Colonic mucosa (tissue), 4 donors: ENCODE measurements at places on chromosomes 3 and 15. TPM values are rescaled to one million over a fixed set of nuclear protein-coding genes. Genes with fewer than 3 reads are reported as not detected.

STAC gene
- 0.42 TPM for total RNA-seq

CAMP gene
- not detected for total RNA-seq

- no peak for DNase-seq
Measured at GRCh38 chr3:125214738-125215137, 2.2 kb upstream of the SLC12A8 start.

DNA sequence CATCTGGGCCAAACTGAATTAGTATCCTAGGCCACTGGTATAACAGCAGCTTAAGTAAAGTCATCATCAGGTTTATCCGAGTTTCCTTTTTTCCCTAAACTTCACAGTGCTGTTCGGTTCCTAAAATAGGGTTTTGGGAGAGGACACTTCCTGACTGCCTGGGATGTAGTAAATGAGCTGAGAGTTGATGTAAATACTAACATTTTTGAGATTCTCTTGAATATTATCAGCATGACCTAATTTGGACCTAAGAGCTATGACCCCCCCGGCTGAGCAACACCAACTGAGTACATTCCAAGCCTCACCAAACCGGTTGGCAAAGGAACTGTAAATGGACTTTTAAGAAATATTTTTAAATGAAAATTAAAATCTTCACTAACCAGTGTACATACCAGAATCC lies 78.8 kb downstream of the IL5RA start:
- no peak for DNase-seq

DNA sequence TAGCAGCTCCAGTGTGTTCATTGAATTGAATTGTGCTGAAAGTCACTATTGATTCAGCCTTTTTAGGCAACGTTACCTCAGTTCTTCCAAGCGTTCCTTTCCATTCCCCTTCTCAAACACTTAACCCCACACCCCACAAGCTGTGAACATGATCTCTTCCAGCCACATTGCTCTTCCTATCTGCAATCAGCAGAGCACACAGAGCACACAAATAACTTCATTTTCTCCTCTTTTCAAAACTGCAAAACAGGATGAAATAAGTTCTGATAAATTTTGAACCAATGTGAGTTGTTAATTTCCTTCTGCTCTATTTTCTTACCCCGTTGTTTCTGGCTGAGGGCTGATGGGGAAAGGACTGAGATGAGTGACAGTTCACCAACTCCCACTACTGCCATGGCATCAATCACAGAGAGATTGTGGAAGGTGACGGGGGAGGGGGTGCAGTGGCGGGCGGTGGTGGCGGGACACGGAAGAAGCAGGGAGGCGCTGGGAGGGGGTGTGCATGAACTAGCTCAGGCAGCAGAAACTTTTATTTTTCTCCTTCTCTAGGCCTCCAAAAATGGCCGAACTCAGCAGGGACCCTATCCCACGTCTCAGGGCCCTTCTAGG lies 147.2 kb downstream of the SSR3 start:
- no peak for DNase-seq

PCSK6 gene
- total RNA-seq, result 29.9 TPM

DNA sequence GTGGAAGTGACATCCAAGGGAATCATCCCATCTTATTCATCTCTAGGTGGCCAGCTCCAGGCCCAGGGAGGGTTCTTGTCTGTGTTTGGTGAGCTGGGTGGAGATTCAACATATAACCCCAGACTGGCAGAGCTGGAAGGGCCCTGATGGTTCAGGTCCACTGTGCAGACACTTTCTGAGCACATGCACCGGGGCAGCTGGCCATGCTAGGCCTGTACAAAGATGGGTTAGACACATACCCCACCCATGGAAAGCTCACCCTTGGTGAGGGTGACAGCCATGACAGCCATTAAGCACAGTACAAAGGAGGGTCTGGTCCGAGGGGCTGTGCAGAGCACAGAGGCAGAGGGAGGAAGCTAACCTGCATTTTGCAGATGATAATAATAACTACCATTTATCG lies 100.4 kb downstream of the CORO2B start:
- DNase-seq, result no peak

DNA sequence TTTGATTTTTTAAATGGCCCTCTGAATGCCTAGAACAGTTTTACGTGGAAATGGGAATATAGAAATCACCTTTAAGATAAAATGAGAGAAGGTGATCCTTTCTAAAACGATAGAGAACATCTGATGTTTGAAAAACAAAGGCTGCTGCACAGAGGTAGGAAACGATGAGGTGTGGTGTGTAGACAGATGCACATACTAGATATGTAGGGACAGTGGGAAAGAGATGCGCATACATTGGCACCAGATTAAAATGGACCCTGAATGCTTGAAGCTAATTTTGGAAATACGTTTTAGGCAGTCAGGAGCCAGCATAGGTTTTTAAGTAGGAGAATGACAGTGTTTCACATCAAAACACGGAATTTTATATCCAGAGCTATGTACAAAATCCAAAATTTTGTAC lies 29.0 kb downstream of the MAP6D1 start:
- no peak for DNase-seq

DNA sequence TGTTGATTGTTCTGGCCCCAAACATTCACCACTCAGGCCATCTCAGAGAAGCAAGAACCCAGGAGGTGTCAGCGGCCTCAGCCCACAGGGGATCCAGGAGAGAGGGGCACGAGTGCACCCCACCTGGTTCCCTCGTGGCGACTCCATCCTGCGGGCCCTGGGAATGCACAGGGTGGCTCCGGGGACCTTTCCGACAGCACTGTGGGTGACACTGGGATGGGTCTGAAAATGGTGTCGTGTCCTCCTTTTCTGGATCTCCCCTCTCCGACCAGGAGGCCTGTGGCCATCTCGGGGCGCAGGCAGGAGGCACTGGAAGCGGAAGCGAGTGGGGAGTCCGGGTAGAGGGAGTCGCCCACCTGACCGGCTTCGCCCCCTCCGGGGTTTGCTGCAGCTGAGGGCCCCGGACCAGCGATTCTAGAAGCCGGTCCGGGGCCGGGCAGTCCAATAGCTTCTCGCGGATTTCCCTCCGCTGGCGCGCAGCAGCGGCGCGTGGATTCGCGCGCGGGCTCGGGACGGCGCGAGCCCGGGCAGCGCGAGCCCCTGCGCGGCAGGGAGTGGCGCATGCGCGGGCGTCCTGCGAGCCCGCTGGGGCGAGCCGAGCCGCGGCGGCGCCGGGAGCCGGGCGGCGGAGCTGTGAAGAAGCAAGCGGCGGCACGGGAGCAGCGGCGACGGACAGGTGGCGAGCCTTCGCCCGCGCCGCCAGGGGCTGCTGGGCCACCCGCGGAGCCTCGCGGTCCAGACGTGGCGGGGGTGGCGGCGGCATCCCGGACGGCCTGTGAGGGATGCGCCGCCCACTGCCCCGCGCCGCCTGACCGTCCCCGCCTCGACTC lies at the start of gene DOCK3:
Gene DOCK3, plus strand, starts transcription at position 579 of the 830 bp plus-strand sequence. CDS start 337 bp downstream, outside the sequence.
- DNase-seq, result peak; percentile 40

GRCh38 chr3:170226426-170226960 lies 4.3 kb downstream of the PRKCI start:
- DNase-seq, result no peak

DNA sequence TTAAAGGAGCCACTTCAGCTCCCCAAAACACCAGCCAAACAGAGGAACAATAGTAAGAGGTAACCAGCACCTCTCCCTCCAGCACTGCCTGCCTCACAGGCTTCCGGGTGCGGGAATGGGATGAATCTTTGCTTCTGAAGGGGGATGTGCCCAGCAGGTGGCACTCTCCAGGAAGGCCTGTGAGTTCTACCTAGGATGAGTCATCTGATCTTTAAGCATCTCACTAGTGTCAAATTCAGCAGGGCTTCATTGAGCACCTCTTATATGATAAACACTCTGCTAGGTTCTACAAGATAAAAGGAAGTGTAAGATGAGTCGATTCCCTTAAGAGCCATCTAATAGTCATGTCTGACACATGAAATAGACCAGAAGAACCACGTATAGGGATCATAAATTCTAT lies 237.4 kb upstream of the UMPS start:
- peak; percentile 78 for DNase-seq

ARL8B gene
- 51.4 TPM for total RNA-seq

CCRL2 gene
- 10.9 TPM for total RNA-seq

GRCh38 chr3:18964640-18965039 lies 183.7 kb upstream of the KCNH8 start:
- no peak for DNase-seq

DNA sequence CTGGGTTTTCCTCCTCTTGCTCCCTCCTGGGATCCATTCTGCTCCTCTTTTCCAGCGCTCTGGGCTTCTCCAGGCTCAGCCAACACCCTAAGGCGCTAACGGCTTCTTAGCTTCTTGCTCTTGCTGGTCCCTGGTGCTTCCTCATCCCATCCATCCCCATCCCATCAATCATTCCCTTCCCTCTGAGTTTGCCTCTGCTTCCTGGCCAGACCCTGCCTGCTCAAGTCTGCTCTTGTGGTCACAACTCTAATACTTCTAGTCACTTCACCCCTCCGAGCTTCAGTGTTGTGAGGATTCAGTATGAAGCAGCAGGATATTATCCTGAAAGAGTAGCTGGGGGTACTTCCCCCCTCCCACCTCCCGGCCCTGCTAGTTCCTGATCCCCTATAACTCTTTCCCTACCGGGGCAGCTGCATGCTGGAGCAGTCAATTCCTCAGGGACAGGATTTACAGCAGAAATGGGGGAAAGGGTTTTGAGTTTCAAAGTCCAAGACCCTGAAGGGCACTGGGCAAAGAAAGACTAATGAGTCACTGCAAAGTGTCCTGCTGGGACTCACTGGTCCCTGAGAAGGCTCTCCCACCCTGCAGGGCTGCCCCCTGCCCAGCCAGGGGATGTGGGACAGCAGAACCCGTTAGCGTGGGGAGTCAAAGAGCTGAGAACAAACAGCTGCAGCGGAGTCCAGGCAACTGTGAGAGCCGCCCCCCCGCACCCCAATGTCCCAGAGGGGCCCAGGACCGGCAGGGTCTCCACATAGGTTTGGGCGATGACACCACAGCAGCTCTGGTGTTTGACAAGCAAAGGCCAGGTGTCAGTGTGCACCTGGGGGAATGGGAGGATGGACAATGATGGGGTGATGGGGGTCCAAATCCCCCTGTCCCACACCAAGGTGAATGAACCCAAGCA lies 2.3 kb upstream of the SYNM start:
- DNase-seq, result no peak

RCCD1 gene
- 14.8 TPM for total RNA-seq

RETNLB gene
- 101 TPM for total RNA-seq

CLASP2 gene
- 40.9 TPM for total RNA-seq

GRCh38 chr3:118729546-118729945 lies 305.1 kb downstream of the IGSF11 start:
- DNase-seq, result no peak

GRCh38 chr15:73892446-73893226 lies 19.3 kb downstream of the TBC1D21 start:
- DNase-seq, result no peak

SUSD5 gene
- total RNA-seq, result 0.17 TPM

- no peak for DNase-seq
Measured at GRCh38 chr15:66839506-66840112, 137.6 kb downstream of the SMAD6 start.

- no peak for DNase-seq
Measured at GRCh38 chr3:134419960-134420321, 45.7 kb upstream of the AMOTL2 start.

SLC6A1 gene
- 0.05 TPM for total RNA-seq

ST8SIA2 gene
- total RNA-seq, result 0.25 TPM

TMC3 gene
- 0.08 TPM for total RNA-seq

ZNF774 gene
- total RNA-seq, result 13.9 TPM

GRCh38 chr15:99702895-99703602 lies 30.2 kb downstream of the LYSMD4 start:
- no peak for DNase-seq

DNA sequence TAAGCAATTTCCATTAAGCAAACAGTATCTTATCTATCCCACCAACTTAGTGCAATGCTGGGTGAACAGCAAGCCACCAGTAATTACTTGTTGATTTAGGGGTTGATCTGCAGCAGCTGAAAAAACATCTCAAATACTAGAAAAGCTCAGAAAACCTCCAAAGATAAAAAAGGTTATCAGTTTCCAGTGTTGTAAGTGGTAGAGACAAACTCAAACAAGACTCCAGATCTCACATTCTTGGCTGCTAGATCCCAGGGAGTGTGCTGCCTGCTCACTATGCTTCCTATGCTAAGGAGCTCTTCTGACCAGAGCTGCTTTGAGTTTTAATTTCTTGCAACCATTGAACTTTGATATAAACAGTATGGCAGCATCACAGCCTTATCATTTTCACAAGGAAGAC lies 11.3 kb downstream of the B3GALNT1 start:
- DNase-seq, result no peak

DNA sequence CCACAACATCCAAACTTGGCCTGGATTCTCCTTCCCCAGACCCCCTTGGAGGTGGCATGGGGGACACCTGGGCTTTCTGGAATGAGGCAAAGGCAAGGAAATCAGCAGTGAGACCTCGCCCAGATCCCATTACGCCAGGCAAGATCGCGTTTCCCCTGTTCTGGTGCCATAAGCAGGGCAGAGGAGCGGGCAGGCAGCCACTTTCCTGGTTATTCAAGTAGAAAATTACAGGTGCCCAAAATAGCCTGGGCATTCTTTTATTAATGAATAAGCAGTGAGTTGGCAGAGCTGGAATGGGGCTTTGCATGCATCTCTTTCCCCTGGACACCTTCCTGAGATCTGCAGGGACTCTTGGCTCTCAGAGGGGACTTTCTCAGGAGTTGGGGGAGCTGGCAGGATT lies 31.5 kb upstream of the FAM107A start:
- DNase-seq, result no peak

DNA sequence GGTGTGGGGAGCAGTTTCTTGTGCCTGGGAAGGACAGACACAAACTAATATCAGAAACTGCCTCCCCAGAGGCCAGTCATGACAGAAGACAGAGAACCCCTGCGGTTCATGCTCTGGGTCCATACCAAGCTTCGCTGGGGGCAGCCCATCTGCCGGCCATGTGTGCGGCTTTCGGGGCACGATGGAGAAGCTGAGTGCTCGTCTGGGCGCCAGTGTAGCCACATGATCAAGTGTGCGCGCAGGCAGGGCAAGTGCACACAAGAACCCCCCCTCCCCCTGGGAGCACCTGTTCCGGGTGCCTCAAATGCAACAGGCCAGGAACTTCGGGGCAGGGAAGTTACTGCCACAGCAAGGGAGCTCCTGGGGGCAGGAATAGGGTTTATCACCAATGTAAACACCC lies 1.8 kb downstream of the ADAMTS17 start:
- DNase-seq, result no peak

GRCh38 chr3:127645371-127646015 lies 16.5 kb downstream of the PODXL2 start:
- no peak for DNase-seq
